IPS DF 19.7 (cell line): ENCODE measurements at places on chromosomes 12 and 14.
A peak's percentile ranks its signal among the peaks of the same experiment; 100 is the strongest.

DNA sequence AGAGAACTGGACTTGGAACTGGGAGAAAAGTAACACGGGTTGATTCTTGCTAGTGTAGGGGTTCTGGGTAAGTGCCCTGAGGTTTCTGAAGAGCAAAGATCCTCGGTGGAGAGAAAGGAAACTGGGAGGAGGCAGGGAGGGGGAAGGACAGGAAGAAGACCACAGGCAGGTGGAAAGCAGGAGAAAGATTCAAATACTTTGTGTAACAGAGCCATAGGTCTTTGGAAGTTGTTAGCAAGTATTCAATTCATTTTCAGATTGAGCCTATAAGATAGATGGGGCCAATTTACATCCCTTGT is 1.3 kb downstream of the PNP start:
- DNase-seq: no peak

DNA sequence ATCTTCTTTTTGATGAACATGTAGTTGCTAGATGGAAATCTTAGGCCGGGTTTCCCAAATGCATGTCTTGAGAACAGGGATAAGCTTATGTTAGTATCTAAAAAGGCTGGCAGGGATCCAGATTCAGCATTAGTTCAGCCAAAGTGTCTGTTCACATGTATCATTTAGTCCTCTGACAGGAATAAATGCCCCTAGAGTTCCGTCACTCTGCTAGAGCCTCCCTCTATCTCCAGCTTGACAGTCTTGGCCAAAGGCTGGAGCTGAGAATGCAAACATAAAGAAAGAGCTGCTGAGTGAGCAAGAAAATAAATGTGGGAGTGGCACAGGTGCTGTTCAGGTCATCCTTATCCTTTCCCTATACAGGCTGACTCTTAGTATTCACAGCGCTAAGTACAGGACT is 13.8 kb upstream of the NELL2 start:
- DNase-seq: no peak

- DNase-seq: peak; percentile 20
Observed at GRCh38 chr14:45664668-45665356, 411.8 kb upstream of the MIS18BP1 start.

- DNase-seq: no peak
Observed at GRCh38 chr14:70683983-70684382, 42.3 kb downstream of the TTC9 start.

- DNase-seq: peak; percentile 42
Observed at GRCh38 chr12:127773520-127773919, 493.4 kb upstream of the TMEM132C start.
